ENCODE measurements at places on chromosomes 12 and 14. TPM values are rescaled to one million over a fixed set of nuclear protein-coding genes. Genes with fewer than 3 reads are reported as not detected.

FAM234B gene
- 4.0 TPM for total RNA-seq

ZCRB1 gene
- 36.8 TPM for total RNA-seq

LPAR5 gene
- 7.5 TPM for total RNA-seq

PPP1R1A gene
- not detected for total RNA-seq

ZDHHC22 gene
- not detected for total RNA-seq

PTCSC3 gene
- not detected for total RNA-seq

SYNDIG1L gene
- total RNA-seq = not detected

KRT80 gene
- total RNA-seq = not detected

KLHDC1 gene
- total RNA-seq = 2.8 TPM

KRT82 gene
- not detected for total RNA-seq

KRT76 gene
- total RNA-seq = not detected

ZNF641 gene
- 24.8 TPM for total RNA-seq

KRT79 gene
- total RNA-seq = not detected

SCNN1A gene
- total RNA-seq = 0.88 TPM

CD4 gene
- total RNA-seq = 224 TPM

KRT72 gene
- total RNA-seq = 5.6 TPM

RPAP3 gene
- 38.6 TPM for total RNA-seq

AGAP2 gene
- total RNA-seq = 66.7 TPM

NUMB gene
- total RNA-seq = 47.8 TPM

CD27 gene
- 160 TPM for total RNA-seq

MAP1LC3B2 gene
- total RNA-seq = 2.1 TPM

ACOT6 gene
- not detected for total RNA-seq

SLC2A14 gene
- total RNA-seq = 10.0 TPM

CCDC88C gene
- 162 TPM for total RNA-seq

POLR3B gene
- total RNA-seq = 5.6 TPM

CLEC9A gene
- not detected for total RNA-seq

ABHD12B gene
- not detected for total RNA-seq

SLC5A8 gene
- not detected for total RNA-seq

SAMD15 gene
- 0.26 TPM for total RNA-seq

CIROP gene
- total RNA-seq = not detected

NRL gene
- total RNA-seq = 3.1 TPM

TMPRSS12 gene
- total RNA-seq = not detected

EPYC gene
- not detected for total RNA-seq
